ENCODE measurements at places on chromosomes 4 and X.

GRCh38 chr4:180059216-180059881 lies 2183.9 kb upstream of the TENM3 start:
- no peak for DNase-seq

DNA sequence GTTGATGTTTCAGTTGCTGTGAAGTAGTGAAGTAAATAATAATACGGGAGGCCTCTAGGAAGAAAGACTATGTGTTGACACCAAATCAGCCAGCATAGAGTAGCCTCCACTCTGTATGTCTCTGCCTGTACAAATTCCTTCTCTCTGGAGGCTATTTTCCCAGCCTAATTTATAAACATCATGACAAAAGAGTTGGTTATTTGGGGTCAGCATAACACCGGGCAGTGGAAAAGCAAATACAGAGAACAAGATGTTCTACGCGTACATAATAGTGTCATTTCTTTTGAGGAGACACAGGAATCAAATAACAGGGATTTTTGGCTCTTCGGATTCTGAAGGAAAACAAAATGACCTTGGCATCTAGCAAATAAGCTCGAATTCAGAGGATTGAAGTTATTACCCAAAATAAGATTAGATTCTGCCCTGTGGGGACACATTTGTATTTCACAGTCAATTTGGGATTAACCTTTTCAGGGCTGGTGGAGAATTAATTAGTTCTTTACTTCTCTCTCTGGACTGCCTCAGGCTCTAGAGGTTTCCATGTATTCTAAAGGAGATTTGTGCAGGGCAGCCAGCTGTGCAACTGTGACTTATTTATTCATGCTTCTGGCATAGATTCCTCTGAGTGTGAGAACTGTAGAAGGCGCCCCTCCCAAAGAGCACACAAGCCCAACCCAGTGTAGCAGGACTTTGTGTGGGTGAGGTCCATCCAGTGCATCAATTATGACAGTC lies 14.1 kb upstream of the SYTL4 start:
- DNase-seq: no peak

DNA sequence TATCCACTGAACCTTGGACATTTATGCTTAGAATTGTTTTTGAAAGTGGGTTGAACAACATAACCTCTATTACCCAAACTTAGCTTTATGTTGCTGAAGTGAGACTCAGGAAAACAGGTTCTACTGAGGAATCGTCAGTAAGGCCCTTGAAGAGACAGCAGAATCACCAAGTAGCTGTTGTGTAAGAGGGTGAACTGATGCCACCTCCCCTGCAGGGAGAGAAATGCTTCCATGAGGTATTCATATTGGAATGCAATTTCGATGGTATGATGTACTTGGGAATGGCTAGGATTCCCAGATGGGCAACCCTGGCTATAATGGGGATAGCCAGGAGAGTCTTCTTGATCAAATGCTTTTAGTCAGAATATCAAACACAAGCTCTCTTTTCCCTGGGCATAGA lies 4.1 kb upstream of the SCRG1 start:
- DNase-seq: no peak

GRCh38 chr4:189804894-189805293 lies 135.8 kb upstream of the FRG1 start:
- no peak for DNase-seq

DNA sequence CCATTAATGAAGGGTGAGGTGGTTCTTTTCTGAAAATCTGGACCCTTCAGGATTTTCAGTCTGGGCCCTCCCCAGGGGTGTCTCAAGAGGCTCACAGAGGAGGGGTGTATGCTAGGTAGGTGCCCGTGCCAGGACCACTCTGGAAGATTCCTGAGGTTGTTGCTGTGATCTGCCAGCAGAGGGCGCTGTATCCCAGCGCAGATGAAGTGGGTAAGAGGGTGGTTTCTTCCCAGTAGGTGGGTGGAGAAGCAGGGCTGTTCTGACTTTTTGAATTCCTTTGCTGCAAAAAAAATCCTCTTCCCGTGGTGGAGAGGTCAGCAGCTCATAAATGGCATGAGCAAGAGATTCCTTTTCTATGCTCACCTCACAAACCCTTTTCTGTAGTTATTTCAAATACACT lies 51.1 kb downstream of the SCML1 start:
- peak; percentile 27 for DNase-seq

DNA sequence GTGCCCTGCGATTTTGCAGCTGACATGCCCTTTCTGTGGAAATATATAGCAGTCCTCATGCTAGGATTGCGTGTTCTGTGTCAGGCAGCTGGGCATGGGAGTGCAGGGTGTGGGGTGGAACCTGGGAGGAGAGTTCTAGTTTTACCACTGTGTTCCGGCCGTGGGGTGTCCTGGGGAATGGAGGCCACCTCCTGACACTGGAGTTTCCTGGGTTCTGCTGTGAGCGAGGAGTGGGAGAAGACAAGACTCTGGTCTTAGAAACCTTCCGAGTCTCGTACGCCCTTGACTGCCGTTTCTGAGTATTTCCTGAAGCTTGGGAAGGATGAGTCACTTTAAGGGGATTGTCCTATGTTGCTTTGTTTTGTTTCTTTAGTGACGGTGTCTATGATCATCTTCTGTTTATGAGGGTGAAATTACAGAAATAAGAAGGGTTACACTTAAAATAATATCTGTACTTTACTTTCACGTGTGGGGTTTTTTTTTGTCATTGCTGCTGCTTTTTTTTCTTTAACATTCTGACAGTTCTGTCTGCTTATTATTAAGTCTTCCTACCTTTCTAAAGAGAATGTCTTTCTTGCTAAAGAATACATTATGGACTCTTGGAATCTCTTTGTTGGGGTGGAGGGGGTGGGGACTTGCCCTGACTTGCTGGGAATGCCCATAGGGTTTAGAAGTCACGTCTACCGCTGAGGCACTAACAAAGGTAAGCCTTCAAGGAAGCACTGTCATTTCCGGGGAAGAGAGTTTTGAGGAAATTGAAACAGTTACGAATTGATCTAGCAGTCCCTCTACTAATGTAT lies 19.1 kb downstream of the CD99 start:
- DNase-seq: no peak

GRCh38 chr4:20273793-20274192 lies 22.1 kb downstream of the SLIT2 start:
- no peak for DNase-seq

GRCh38 chr4:139042981-139043460 lies 27.4 kb downstream of the NOCT start:
- DNase-seq: no peak

GRCh38 chr4:137968956-137969678 lies 273.0 kb downstream of the SLC7A11 start:
- no peak for DNase-seq

DNA sequence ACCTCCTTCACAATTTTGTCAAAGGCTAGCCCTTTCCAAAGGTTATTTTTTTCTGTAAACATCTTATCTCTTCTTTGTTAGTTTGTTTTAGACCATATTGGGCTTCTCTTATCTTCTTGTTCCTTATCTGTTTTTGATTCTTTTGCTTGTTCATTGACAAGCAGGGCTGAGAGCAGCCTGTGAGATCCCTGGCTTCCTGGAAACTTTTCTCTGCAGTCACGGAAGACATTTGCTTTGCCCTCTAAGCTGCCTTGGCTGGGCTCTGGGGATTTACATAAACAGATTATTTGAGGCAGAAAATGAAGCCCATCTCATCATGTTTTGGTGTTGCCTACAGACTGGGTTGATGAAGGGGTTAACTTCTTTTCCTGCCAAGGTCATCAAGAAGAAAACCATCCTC lies 157.4 kb upstream of the AMOT start:
- no peak for DNase-seq

- no peak for DNase-seq
Observed at GRCh38 chr4:148192526-148192925, 249.7 kb downstream of the NR3C2 start.

- no peak for DNase-seq
Observed at GRCh38 chr4:123102897-123103471, 180.6 kb upstream of the NUDT6 start.

DNA sequence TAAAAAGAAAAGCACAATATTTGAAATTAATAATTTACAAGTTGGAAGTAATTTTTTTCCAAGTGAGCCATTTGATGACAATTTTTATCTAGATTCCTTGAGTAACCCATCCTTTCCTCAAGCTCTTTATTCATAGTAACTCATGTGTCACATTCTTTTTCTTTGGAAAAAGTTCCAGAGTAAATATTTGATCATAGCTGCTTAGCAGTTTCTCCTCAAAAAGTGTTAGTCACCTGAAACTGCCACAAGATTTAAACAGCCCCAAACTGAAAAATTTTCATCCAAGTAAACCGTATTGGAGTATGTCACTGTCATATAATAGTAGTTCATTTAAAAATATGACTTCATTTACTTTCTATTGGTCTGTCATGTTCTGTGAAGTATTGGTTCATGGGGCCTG lies 94.6 kb upstream of the CASK start:
- DNase-seq: no peak

DNA sequence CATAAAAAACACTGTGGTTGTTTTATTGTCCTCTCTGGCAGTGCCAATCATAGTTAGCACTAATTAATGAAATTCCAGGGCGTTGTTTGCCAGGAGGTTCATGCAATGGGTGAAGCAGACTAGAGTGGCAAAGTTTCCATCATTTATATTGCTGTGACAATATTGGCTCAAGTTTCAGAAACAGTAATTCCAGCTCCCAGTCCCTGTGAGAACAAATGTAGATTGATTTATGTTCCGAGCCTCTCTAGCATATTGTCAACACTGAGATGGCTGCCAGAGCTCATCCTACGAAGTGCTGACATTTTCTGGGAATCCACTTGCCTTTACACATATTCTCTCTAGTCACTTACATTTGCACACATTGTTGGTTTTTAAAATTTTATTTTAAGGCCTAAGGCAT lies 440.0 kb upstream of the IGFBP7 start:
- no peak for DNase-seq

- DNase-seq: peak; percentile 18
Observed at GRCh38 chr4:153221783-153222706, 17.8 kb downstream of the TRIM2 start.

DNA sequence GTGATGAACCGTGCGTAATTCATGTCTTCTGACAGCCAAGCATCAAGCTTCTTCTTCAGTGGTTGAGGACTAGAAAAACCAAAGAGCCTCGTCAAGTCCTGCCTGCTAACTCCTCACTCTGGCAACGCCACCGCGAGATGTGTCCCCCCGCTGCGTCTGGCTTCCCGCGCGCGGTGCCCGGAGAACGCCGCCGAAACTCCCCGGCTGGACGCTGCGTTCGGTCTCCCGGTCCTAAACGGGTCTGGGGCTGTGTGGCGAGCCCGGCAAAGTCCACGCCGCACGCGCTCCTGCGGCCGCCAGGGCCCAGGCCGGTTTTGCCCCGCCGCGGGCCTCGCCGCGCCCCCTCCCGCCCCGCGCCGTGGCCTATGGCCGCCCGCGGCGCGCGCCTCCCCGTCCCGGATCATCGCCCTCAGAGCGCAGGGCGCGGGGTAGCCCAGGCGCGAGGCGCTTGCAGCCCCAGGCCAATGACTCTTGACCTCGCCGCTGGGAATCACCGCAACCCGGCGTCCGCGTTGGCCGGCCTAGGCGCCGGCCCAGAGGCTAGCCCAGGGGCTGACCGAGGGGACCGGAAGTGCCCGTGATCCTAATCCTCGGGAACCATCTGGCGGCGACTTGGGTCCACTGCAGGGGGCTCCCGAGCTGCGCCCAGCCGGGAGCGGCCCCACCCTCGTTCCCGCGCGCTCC lies at the start of gene AADAT:
Gene AADAT (minus strand): TSS at position 289 of the 684 bp plus-strand sequence. CDS start 266 bp downstream, at position 23.
- peak; percentile 32 for DNase-seq

DNA sequence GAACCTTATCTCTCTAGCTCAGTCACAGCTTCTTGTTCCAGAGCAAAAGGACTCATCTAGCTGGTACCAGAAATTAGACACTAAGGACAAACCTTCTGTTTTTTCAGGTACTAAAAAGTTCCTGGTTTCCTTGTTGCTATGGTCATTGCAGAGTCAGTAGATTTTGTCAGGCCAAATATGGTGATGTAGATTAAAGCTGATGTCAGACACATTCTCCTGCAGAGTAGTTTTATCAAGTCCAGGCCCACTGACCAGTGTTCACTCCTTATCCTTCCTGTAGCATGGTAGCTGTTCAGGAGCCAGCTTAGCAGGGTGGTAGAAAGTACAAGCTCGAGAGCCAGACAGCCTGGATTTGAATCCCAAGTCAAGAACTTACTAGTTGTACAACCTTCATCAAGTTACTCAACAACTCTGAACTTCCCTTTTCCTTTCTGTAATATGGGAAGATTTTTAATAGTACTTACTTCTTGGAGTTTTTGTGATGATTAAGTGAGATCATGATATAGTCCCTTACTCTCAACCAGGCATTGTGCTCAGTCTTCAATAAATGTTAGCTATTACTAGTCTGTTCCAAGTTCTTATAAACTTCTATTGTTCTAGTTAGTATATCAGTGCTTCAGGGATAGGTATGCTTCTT lies 17.9 kb downstream of the OCRL start:
- DNase-seq: no peak

GRCh38 chr4:39792529-39792928 lies 94.6 kb downstream of the UBE2K start:
- DNase-seq: no peak

- no peak for DNase-seq
Observed at GRCh38 chr4:79178760-79179159, 147.1 kb downstream of the NAA11 start.

DNA sequence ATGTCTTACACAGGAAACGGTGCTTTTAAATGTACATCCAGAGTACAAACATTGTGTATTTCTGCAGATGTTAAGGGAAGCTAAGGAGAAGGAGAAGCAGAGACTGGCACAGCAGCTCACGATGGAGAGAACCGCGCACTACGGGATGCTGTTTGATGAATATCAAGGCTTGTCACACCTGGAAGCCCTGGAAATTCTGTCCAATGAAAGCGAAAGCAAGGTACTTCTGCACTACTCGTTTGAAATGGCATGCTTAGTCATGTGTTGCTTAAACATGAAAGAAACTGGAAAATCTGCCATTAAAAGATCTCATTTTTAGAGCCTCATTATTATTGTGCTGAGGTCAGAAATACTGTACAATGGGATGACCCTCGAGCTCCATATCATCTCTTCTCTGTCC lies 47.2 kb downstream of the FAM114A1 start:
- DNase-seq: no peak

DNA sequence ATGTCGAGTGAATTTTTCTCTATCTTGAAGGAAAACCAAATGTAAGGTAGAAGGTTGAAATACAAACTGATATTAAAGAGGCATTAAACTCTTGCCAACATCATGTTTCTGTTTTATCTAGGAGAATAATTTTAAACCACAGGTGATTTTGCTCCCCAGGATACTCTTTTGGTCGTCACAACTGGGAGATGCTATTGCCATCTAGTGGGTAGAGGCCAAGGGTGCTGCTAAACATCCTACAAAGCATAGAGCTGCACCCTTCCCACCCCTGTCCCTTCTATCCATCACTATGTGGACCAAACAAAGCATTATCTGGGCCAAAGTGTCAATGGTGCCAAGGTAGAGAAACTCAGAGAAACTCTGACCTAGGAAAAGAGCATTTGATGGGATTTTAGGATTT lies 154.6 kb upstream of the MAGEB2 start:
- no peak for DNase-seq

DNA sequence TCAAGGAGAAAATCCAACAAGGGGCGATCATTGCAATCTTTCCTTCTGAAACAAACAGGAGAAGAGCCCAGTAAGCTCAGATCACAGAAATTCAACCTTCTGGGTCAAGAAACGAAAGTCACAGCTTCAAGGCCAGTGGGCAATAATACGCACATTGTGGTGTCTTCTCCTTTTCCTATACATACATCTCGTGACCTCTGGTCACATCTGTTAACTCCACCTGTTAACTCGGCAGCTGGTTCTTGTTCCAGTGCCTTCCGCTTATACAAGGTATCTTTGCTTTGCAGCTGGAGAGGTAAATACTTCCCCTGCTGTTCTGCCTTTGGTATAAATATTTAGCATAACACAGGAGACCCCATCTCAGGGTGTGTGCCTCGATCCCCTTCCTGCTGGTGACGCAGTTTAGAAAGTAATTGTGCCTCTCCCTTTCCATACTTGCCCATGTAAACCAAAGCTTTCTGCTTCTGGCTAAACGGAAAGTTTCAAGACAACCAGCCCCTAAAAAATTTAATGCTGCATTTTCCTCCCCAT lies 45.0 kb downstream of the CCDC149 start:
- DNase-seq: no peak

All from DMS79 treated with DMSO at 0.1 percent for 48 hours (cell line).